ENCODE measurements at places on chromosomes 11 and 22. TPM values are rescaled to one million over a fixed set of nuclear protein-coding genes. Genes with fewer than 3 reads are reported as not detected.
A peak's percentile ranks its signal among the peaks of the same experiment; 100 is the strongest.

GRCh38 chr11:45906965-45907611 is at the start of gene FREY1:
TSS of gene FREY1 (minus strand) at chr11:45907271. CDS start at chr11:45907245, 26 bp downstream.
- peaks cover 63% of the 10 kb centered on the region for H3K36me3 ChIP-seq
- DNase-seq = peak; percentile 48
- H3K27me3 ChIP-seq = no peaks in the 10 kb centered on the region
- no peaks in the 10 kb centered on the region for H3K4me1 ChIP-seq

DNA sequence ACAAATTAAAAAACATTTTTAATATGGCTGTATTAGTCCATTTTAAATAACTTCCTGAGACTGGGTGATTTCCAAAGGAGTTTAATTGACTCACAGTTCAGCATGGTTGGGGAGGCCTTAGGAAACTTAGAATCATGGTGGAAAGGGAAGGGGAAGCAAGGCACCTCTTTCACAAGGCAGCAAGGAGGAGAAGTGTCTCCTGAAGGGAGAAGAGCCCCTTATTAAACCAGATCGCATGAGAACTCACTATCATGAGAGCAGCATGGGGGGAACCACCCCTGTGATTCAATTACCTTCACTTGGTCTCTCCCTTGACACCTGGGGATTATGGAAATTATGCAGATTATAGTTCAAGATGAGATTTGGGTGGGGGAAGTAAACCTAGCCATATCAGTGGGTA is 488.6 kb downstream of the ETS1 start:
- no peak overlapping the region for H3K27ac ChIP-seq
- DNase-seq = no peak
- no peak overlapping the region for H3K4me3 ChIP-seq

DNA sequence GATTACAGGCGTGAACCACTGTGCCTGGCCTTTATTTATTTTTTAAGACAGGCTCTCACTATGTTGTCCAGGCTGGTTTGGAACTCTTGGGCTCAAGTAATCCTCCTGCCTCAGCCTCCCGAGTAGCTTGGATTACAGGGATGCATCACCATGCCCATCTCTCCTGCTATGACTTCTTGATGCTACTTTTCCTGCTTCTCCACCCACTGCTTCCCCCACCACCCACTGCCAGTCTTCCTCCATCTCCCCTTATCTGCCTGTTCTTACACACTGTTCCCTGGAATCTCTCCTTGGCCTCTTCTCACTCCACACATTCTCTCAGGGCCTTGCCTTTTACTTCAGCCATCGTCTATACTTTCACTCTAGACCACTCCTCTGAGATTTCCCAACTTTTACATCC is 17.3 kb upstream of the TPP1 start:
- H3K4me1 ChIP-seq = peaks cover 7% of the 10 kb centered on the region
- H3K27ac ChIP-seq = no peak overlapping the region
- no peaks in the 10 kb centered on the region for H3K27me3 ChIP-seq

DNA sequence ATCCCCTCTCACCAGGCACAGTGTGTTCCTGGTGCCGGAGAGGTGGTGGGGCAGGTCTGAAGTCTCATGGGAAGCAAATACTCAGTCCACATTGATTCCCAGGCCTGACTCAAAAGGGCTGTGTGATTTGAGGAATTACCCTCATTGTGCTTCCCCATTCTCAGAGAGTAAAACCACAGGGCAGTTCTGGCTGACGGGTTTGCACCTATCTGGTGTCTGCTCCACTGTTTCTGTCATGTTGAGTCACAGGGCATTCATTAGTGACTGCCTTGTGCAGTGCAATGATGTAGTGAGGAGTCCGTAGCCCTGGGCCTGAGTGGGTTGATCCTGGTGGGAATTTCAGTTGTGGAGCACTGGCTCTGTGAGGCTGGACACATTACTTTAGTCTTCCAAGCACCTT is 85.2 kb upstream of the ARHGAP20 start:
- DNase-seq = peak; percentile 36
- H3K27ac ChIP-seq = no peak overlapping the region
- H3K36me3 ChIP-seq = no peaks in the 10 kb centered on the region

GRCh38 chr11:8681837-8682302 is 595 bp downstream of the TRIM66 start:
- peak overlapping the region; percentile 93 for H3K4me3 ChIP-seq
- DNase-seq = no peak
- peaks cover 31% of the 10 kb centered on the region for H3K36me3 ChIP-seq
- H3K4me1 ChIP-seq = peaks cover 31% of the 10 kb centered on the region

- H3K36me3 ChIP-seq = no peaks in the 10 kb centered on the region
- no peaks in the 10 kb centered on the region for H3K4me1 ChIP-seq
- no peaks in the 10 kb centered on the region for H3K27me3 ChIP-seq
- DNase-seq = no peak
These were observed 79.3 kb downstream of the ADAMTS15 start for GRCh38 chr11:130527636-130528297.

DNA sequence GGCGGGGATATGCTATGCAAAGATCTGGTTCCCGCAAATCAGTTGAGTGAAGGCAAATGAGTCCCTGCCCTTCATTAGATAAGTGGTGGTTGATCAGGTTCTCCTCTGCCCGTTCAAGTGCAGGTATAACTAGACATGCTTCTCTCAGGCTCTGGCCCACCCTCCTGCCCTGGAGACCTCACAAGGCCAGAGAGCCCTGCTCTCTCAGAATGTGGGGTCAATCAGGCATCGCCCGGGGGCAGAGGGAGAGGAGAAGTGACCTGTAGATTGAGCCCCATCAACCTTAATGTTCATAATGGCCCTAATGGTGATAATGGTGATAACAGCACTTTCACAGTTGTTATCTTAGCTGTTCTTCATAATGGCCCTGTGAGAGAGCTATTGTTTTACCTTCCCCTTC is 224.3 kb downstream of the DSCAML1 start:
- no peak overlapping the region for H3K27ac ChIP-seq
- H3K27me3 ChIP-seq = no peaks in the 10 kb centered on the region
- H3K4me3 ChIP-seq = no peak overlapping the region
- no peaks in the 10 kb centered on the region for H3K36me3 ChIP-seq
- no peaks in the 10 kb centered on the region for H3K4me1 ChIP-seq

- no peaks in the 10 kb centered on the region for H3K36me3 ChIP-seq
- H3K27me3 ChIP-seq = no peaks in the 10 kb centered on the region
- DNase-seq = no peak
- no peaks in the 10 kb centered on the region for H3K4me1 ChIP-seq
These were observed 558.7 kb downstream of the INSC start for GRCh38 chr11:15673408-15673831.

DNA sequence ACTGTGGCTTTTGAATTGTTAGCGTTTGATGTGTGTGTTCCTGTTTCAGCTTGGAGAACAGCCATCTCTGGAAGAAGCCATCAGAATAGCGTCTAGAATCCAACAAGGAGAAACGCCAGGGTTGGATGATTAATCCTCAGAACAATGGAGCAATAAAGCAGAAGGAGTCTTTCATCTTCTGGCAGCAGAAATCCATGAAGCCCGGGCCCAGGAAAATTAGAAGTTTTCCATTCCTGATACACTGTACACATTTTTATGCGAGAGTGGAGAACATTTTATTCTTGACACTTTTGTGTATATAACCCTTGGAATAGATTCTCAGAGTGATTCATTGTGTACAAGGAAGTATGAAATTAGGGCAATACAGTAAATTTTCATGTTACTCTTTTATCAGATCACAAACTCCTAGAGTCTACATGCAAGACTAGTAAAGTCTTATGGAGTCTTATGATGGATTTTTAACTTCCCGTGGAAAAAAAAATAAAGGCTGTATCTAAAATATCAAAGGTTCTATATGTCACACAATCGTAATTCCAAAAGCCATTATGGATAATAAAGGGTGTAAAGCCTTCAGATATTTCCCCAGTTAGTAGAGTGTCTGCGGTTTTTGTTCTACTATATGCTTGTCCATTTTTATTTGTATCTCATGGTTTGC is 45.9 kb upstream of the WEE1 start:
- peak; percentile 51 for DNase-seq
- H3K27ac ChIP-seq = peak overlapping the region; percentile 41
- no peak overlapping the region for H3K4me3 ChIP-seq
- peaks cover 33% of the 10 kb centered on the region for H3K4me1 ChIP-seq

GRCh38 chr11:102438311-102439062 is 14.1 kb downstream of the TMEM123 start:
- no peak for DNase-seq
- H3K27ac ChIP-seq = no peak overlapping the region
- H3K27me3 ChIP-seq = no peaks in the 10 kb centered on the region
- no peaks in the 10 kb centered on the region for H3K4me1 ChIP-seq

DNA sequence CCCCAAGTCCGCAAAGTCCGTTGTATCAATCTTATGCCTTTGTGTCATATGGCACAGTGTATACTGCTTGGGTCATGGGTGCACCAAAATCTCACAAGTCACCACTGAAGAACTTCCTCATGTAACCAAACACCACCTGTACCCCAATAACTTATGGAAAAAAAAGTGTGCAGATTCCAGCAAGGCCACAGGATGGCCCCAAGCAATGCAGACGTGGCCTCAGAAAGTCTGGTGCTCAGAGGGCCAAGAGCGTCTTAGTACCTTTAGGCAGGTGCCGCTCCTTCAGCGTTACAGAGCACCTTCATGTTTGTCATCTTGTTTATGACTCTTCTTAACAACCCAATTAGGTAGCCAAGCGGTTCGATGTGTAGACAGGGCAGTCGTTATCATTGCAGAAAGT is 65.3 kb downstream of the PRDM11 start:
- no peaks in the 10 kb centered on the region for H3K27me3 ChIP-seq
- H3K36me3 ChIP-seq = peaks cover 14% of the 10 kb centered on the region
- no peak for DNase-seq
- no peak overlapping the region for H3K27ac ChIP-seq
- no peak overlapping the region for H3K4me3 ChIP-seq
- H3K4me1 ChIP-seq = peaks cover 11% of the 10 kb centered on the region

GRCh38 chr22:46537946-46538813 is 760 bp upstream of the CELSR1 start:
- peak overlapping the region; percentile 46 for H3K4me3 ChIP-seq
- DNase-seq = no peak
- H3K27me3 ChIP-seq = peaks cover 41% of the 10 kb centered on the region
- peaks cover 7% of the 10 kb centered on the region for H3K4me1 ChIP-seq
- H3K27ac ChIP-seq = no peak overlapping the region
- no peaks in the 10 kb centered on the region for H3K36me3 ChIP-seq

DNA sequence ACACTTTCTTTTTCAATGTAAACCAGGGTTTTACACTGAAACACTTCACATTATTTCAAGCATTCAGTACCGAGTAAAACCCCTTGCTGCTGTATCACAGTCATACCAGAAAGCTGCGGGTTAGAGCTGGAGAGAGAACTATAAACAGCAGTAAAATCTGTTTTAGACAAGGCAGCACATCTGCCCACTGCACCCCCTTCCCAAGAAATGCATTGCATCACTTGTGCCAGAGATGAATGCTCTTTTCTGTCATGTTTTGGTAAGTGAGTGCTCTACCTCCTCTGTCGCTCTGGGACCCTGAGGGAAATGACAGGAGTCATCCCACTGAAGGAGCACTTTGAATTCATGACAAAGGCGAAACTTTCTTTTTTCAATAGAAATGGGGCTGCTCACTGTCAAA is 107.2 kb downstream of the MAML2 start:
- no peak overlapping the region for H3K4me3 ChIP-seq
- H3K27ac ChIP-seq = no peak overlapping the region
- no peaks in the 10 kb centered on the region for H3K27me3 ChIP-seq
- H3K36me3 ChIP-seq = no peaks in the 10 kb centered on the region
- no peak for DNase-seq

DNA sequence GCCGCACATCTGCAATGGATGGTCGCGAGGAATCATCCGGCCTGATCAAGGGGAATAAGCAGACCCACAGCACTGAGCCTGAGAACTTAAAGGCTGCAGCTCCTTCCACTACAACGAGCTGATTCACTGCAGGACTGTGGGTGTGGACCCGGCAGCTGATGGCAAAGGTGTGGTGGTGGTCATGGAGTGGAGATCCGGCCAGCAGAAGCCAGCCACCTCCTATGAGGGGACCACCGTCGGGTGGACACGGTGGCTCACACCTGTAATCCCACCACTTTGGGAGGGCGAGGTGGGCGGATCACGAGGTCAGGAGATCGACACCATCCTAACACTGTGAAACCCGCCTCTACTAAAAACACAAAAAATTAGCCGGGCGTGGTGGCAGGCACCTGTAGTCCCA is 66.4 kb downstream of the DGCR2 start:
- peaks cover 8% of the 10 kb centered on the region for H3K4me1 ChIP-seq
- no peaks in the 10 kb centered on the region for H3K27me3 ChIP-seq
- no peak overlapping the region for H3K27ac ChIP-seq
- DNase-seq = no peak
- H3K36me3 ChIP-seq = peaks cover 49% of the 10 kb centered on the region
- H3K4me3 ChIP-seq = no peak overlapping the region

DNA sequence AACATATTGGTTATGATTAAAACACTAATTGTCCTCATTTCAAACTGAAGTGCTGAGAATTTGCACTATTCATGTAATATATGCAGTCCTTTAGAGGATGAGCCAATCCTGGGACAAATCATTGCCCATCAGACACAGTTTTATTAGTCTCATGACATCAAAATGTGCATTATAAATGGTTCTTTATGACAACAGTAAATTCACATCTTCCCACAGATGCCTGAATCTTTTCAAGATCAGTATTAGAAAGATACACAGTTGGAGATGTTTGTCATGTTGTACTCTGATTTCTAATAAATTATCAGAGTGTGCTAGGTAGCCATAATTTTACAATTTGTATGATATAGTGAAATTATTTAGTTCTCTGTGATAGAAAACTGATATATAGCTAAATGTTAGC is 813.5 kb downstream of the FAM181B start:
- DNase-seq = no peak
- no peaks in the 10 kb centered on the region for H3K27me3 ChIP-seq
- H3K27ac ChIP-seq = no peak overlapping the region
- no peak overlapping the region for H3K4me3 ChIP-seq
- H3K36me3 ChIP-seq = no peaks in the 10 kb centered on the region

DNA sequence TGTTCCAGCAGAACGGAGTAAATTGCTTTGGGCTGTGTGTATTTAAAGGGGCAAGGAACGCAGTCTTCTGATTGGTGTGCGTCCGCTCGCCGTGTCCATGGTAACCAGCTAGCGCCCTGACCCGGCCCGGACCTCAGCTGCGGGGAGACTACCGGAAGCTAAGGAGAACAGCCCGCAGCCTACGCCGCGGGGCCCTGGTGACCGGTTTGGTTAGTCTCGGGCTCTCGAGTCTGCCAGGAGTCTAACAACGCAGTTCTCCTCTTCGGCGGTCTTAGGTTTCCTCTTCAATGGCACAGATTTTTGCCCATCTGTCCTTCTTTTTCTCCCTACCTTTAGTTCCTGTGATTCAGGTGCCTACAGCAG is 3.5 kb upstream of the OR56A3 start:
- H3K27ac ChIP-seq = no peak overlapping the region
- no peak overlapping the region for H3K4me3 ChIP-seq
- DNase-seq = no peak
- H3K36me3 ChIP-seq = no peaks in the 10 kb centered on the region
- H3K27me3 ChIP-seq = no peaks in the 10 kb centered on the region

GRCh38 chr11:95256321-95256779 is 25.3 kb upstream of the SESN3 start:
- peaks cover 31% of the 10 kb centered on the region for H3K4me1 ChIP-seq
- no peaks in the 10 kb centered on the region for H3K27me3 ChIP-seq
- no peak for DNase-seq

Gene SCUBE2
- 3.8 TPM for polyA plus RNA-seq

Gene ZNF280A
- 1.1 TPM for polyA plus RNA-seq

Gene ADM2
- polyA plus RNA-seq = not detected

Gene MMP27
- polyA plus RNA-seq = not detected

Gene SDHD
- 65.0 TPM for polyA plus RNA-seq

Gene SCGB2A2
- polyA plus RNA-seq = not detected

Gene MUC5B
- not detected for polyA plus RNA-seq

Gene ACR
- 1.5 TPM for polyA plus RNA-seq

Gene POLD3
- polyA plus RNA-seq = 5.6 TPM

Gene RTN4RL2
- 1.0 TPM for polyA plus RNA-seq

Gene CD6
- polyA plus RNA-seq = 0.37 TPM

Gene LIF
- 0.49 TPM for polyA plus RNA-seq

All from adrenal gland (tissue), 19 donors.